Mucosa of gallbladder (tissue), 1 donor: ENCODE measurements at places on chromosomes 2 and 18. TPM values are rescaled to one million over a fixed set of nuclear protein-coding genes. Genes with fewer than 3 reads are reported as not detected.

DNA sequence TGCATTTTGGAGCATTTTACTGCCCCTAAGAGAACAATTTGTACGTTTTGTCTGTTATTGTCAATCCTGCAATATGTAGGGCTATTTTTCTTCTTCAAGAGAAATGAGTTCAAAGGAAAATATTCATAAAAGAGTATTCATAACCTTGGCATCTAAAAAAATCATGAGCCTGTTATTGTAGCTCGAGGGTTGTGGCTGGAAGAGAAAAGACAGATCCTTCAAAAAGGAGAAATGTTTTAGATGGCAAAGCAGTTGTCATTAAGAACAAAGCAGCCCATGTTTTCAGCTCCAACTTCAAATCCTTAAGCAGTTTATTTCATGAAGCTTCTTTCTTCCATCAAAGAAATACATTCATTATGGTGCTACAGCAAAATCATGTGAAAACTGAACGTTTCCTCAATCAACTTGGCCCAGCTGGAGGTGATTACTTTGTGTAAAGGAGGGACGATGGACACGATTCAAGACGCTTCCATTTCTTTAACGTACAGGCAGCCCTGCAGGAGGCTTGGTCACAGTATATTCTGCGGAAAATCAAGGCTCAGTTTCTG lies 31.4 kb downstream of the QPCT start:
- no peak for DNase-seq

DNA sequence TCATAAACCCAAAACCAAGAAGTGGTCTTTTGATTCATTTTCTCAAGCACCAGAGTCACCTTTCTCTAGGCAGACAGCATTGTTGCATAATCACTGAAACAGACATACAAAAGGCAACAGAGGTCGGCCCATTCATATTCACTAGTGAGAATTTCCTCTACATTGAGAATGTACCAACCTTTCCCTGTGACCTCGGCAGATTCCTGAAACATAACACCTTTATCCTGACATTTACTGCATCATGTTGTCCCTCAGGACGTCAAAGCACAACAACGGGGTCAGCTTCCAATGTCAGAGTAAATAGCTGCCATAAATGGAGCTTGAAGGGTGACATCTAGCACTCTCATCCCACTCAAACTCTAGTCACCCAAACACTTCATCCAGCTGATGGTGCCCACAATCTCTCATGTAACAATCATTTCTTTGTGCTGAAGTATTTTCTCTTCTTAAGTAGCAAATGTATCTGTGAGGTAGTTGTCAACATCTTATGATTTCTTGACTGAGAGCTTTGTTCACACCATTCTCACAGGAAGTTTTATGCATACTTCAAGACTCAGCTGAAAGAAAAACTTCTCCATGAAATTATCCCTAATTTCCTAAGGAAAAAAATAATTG lies 802.6 kb upstream of the CHAC2 start:
- no peak for DNase-seq

DNA sequence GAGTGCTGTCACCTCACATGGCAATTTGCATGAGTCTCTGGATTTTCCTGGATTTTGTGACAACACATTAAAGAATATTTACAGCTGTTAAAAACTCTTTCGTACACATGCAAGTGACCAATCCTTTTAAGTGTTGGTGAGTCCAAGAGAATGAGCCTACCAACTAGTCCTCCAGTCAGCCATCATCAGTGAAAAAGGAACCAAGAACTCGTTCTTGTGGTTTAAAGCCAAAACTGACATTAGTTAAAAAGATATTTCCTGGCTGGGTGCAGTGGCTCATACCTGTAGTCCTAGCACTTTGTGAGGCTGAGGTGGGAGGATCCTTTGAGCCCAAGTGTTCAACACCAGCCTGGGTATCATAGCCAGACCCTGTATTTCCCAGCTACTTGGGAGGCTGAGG lies 215.4 kb upstream of the ITGA4 start:
- DNase-seq: no peak

DNA sequence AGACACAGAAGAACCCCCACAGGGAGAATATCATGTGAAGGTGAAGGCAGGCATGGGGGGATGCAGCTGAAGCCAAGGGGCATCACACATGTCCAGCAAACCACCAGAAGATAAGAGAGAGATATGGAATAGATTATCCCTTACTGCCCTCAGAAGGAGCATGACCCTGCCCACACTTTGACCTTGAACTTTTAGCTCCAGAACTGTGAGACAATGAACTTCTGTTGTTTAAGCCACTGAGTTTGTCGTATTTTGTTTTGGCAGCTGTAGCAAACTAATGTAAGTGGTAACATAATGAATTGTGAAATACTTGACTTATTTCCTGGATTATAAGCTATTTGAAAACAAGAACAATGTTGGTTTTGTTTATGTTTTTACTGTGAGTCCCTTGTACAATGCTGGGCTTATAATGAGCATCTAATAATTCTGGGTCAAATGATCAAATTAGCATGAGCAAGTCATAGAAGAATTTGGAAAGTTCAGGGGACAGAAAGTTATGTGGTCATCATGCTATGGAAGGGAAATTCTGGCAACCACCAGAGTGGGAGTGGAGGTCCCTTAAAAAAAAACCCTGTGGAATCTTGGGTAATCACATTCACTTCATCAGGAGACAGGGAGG lies 541.0 kb upstream of the KLHL29 start:
- no peak for DNase-seq

- no peak for DNase-seq
These were observed 60.4 kb downstream of the C18orf63 start for GRCh38 chr18:74375999-74376398.

GRCh38 chr18:33239298-33239697 lies 201.2 kb downstream of the CCDC178 start:
- DNase-seq: no peak

The FAM117B gene
- 14.4 TPM for total RNA-seq

The SERPINB11 gene
- not detected for total RNA-seq

DNA sequence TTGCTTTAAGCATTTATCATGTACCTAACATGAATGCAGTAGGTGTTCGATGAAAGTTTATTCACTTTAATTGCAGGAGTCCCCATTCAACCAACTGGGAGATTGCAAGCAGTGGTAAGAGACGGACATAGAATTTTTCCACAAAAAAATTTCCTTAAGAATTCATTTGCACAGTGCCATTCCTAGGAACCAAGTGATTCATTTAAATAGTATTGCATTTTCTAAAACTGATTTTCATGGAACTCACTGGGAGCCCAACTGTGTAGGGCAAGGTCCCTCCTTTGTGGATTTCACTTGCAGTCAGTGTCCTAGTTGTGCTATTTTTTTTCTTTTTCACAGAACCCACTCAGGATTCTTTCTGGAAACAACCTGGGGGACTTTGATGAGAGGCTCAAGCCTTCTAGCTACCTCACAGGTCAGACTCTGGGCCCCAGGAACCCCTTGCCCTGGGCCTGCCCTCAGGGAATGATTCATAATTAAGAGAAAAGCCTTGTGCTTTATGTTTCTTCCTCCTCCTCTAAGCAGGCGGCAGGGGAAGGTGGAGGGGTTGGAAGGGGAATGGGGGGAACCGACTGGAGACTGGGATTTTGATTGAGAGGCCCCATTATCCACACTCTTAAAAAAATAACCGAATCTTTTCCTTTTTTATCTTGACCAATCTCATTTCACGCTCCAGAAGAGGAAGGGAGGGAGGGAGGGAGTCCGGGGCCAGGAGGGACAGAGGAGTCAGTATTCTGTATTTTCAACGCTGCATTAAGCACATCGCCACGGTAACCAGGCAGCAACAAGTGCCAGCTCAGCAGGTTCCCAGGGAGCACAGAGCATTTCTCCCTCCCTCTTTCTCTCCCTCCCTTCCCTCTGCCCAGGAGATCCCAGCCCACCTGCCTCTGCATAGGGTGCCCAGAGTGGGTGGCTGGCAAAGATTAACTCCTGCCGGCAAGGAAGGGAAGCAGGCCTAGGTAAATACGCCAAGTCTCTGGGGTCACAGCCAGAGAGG lies 51.8 kb downstream of the PSD4 start:
- DNase-seq: no peak

DNA sequence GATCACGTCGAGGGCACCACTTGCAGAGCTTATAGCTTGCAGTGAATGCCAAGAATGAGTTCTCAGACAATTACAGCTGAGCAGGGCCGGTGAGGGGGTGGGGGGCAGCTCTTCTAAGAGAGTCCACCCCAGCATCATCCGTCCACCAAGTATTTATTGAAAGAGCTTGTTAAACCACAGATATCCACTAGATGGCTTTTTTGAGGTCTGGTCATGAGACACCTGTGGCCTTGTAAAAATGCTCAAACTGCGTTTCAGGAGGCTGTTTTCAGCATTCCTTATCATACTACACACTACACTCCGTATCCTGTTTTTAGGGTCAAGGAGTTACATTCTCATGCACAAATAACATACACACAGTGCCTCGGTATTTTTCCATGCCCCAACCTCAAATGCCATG lies 51.5 kb downstream of the DNAJC10 start:
- no peak for DNase-seq

DNA sequence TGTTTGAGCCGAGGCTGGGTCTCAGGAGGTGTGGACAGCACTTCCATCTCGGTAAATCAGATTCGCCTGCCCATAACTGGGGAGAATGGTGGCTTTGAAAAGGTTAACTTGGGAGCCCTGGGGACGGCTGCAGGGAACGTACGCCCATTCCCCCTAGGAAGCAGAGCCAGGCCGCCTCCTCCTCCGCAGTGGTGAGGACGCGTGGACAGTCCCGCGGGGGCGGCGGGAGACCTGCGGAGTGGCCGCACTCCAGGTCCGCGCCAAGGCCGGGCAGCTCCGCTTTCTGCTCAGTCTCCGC lies 845 bp upstream of the MYCN start:
- DNase-seq: no peak

The NCKAP5 gene
- total RNA-seq: 3.9 TPM

The C2orf80 gene
- total RNA-seq: not detected

DNA sequence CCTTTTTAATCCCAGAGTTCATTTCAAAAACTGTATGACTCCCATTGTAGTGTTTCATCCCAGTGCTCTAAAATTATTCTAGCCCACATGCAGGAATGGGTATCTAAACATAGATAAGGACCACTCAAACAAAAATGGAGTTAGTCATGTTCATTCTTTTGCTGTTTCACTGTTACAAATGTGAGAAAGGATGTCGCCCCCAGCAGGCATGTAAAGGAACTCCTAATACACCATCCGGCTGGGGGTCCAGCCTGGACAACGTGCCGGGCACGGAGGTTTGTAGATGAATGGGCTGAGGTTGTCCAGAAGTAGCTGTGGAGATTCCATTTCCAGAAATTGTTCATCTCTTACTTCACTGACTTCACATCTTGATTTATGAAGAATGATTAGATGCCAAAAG lies 101.9 kb upstream of the RAB12 start:
- DNase-seq: no peak

The STPG4 gene
- total RNA-seq: 0.20 TPM

The IL36RN gene
- not detected for total RNA-seq

The PCARE gene
- total RNA-seq: not detected

DNA sequence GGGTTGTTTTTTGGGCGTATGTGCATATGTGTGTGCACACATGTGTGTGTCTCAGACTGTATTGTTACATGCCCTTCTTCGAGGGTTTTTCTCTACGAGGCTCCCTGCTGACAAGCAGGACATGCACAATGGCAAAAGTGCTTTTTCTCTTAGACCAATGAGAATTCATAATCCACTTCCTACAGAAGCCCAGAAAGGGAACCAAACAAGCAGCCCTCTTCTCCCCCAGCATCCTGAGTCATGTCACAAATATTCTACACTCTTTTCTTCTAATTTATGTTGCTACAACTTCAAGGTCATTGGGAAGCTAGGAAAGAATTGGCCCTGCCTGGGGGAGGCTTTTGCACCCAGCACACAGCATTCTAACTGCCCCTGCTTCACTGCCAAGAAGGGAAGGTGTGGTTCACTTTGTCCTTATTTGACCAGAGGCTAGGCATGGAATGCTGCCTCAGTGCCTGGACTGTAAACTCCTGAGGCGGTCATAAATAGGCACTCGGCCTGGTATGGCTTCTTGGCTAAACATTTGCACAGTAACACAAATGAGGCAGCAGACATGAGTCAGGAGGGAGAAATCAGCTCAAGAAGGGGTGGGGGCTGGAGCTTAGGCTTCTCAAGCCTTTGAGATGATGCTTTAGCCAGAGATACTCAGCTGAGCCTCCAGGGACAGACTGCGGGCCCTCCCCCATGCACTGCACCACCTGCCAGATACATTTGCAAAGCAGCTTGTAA lies 92.7 kb upstream of the KLF7 start:
- DNase-seq: peak; percentile 48

The FAM237A gene
- total RNA-seq: not detected

DNA sequence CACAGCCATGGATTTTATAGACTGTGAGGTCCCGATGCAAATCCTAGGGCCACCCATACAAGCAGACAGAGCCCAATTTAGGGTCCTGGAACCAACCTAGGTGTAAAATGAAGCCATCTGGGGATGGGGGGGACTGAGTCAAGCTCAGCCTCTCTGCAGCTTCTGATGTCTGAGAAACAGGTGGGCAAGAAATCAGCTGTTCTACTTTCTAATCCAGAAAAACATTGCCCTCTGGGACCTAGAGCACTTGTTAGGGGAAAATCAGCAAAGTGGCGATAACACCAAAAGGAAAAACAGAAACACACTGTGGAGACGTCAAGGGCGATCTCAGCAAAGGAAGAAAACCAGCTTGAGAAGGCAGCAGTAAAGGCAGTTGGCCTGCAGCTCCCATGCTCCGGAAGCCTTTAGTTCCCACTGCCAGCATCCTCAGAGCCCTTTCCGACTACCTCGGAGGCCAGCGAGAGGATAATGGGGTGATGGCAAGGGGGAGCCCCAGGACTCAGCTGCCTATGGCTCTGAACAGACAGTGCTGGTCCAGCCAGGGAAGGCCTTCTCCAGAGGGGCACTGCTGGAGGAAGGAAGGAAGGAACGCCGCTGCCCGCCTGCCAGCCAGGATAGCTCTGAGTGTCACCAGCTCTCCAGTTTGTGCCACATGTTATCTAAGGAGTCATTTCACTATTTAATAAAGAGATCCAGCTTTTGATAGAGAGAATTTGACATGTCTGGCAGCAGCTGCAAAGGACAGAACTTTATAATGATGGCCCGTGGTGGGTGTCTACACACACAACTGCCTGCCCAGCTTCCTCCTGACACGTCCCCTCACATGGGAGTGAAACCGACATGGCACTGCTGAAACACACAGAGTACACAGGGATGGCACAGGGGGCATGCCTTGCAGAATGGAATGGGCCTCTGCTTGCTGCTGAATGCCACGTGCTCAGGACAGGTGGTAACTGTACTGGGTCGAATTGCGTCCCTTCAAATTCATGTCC lies 37.7 kb downstream of the HS1BP3 start:
- no peak for DNase-seq

The LGALSL gene
- total RNA-seq: 19.9 TPM
